Cardiac fibroblast (primary cell): ENCODE measurements at places on chromosomes 3 and 15.

DNA sequence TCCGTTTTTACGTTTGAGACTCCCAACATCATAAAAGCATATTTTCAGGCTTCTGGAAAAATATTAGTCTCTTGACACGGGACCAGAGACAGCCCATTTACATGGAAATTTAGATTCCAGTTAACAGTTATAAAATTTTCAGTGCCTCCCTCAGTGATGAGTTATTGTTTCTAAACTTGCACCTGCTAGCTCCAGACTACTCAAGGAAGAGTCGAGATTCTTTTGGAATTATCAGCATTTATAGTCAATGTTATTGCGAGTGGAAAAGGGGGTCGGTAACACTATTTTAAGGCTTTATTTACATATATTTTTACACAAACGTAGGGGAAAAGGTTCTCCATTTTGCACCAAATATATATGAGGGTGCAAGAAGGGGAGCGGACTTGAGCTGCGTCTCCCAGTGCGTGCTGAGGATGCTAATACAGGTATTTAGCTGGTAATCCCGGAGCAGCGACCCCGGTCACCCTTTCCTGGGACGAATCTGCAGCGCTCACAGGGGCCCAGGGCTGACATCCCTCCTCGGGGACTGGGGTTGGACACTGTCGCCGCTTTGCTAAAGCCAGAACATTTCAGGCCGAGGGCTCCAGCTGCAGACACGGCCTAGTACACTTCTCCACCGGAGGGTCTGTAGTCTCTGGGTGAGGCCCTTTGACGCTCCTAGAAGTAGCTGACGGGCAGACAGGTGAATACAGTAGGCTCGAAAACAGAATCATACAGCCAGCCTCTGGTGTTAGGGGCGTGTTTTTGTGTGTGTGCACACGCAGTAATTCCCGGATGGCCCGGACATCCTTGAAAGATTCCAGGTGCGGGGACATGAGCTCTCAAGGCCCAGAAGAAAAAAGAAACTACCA is 729 bp upstream of the ZBTB11 start:
- no peak for DNase-seq

DNA sequence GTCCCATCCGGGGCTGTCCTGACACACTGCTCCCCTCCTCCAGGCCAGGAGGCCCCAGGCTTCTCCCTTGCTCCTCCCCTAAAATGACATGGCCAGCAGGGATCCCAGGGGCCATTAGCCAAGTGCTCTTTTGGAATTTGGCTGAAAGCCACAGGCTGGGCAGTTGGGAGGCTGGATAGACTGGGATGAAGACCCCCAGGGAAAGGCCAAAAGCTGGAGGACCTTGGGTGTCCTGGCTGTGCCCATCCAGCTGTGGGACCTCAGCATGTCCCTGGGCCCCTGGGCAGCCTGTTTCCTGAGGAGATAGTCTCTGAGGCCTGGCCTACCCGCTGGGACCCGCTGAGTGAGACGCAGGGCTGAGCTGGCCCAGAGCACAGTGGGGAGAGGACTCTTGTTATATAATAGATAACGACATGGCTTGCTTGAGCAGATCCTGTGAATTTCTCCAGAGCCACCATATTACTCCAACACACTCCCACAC is 5.7 kb upstream of the PDE8A start:
- DNase-seq: no peak

DNA sequence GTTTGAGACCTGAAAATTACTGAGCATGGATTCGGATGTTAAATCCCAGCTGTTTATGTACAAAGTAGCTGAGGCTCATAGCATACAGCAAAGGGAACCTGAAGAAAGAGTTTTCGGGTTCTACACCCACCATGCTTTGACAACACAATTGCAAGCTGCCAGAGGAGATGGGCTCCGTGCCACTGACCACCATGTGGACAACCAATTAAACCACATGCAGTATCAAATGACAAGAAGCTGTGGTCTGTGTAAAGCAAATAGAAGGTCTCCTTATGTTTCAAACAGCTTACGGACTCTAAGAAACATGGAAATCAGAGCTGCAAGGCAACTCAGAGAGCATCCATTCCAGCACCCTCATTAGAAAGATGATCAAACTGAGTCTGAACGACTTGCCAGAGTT is 12.9 kb downstream of the GABRB3 start:
- DNase-seq: no peak

GRCh38 chr3:16402451-16402850 is 111.0 kb downstream of the RFTN1 start:
- DNase-seq: peak; percentile 45

DNA sequence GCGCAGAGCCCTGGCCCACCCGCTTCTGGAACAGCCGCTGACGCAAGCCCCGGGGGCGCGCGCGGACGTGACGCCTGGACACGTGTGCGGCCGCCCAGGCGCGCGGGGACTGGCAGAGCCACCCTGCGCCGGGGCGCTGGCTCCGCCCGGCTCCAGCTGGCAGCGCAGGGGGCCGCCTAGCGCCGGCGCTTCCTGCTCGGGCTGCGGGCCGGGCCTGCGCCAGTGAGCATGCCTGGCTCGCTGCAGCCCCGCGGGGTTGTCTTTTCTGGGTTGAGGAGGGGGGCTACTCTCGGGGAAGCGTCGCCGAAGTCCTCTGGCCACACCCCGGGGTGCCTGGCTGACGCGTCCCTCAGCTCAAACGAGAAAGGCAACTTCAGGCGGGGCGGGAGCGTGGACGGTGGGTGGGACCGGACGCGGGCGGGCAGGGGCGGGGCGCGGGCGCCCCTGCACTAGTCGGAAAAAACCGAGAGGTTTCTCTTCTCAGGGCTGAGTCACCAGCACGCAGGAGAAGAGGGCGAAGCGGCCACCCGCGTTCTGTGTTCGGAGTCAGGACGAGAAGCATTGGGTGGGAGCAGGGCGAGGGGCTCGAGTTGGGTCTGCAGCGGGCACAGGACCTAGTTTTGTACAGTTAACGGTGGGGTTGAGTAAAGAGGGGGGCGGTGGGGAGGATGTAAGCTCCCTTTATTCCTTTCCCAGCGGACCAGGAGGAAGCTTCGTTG is at the start of gene SIAH2:
Gene SIAH2 (minus strand): TSS at position 48 of the 719 bp plus-strand sequence. CDS start 320 bp downstream, outside the sequence.
- peak; percentile 97 for DNase-seq

GRCh38 chr3:19002606-19003005 is 145.7 kb upstream of the KCNH8 start:
- no peak for DNase-seq

DNA sequence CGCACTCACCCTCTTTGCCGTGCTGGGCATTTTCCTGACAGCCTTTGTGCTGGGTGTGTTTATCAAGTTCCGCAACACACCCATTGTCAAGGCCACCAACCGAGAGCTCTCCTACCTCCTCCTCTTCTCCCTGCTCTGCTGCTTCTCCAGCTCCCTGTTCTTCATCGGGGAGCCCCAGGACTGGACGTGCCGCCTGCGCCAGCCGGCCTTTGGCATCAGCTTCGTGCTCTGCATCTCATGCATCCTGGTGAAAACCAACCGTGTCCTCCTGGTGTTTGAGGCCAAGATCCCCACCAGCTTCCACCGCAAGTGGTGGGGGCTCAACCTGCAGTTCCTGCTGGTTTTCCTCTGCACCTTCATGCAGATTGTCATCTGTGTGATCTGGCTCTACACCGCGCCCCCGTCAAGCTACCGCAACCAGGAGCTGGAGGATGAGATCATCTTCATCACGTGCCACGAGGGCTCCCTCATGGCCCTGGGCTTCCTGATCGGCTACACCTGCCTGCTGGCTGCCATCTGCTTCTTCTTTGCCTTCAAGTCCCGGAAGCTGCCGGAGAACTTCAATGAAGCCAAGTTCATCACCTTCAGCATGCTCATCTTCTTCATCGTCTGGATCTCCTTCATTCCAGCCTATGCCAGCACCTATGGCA is 41.1 kb upstream of the CSTA start:
- DNase-seq: no peak

GRCh38 chr3:178420033-178420432 is 116.2 kb upstream of the KCNMB2 start:
- DNase-seq: no peak

DNA sequence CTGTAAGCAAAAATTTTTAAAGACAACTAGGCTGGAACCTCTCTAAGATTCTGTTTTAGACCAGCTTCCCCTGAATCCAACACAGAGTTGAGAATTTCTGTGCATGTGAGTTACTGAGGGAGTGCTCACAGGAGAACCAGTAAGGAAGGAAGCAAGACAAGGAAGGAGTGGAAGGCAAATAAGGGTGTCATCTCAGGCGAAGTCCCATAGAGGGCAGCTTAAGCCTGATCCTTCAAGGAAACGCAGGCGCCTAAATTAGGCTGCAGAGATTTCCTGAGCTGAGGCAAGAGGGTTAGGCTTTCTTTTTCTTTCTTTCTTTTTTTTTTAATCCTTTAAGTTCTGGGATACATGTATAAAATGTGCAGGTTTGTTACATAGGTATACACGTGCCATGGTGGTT is 36.2 kb upstream of the COL6A6 start:
- peak; percentile 83 for DNase-seq

- DNase-seq: peak; percentile 71
Observed at GRCh38 chr15:75731248-75732151, 18.9 kb upstream of the CSPG4 start.

- peak; percentile 95 for DNase-seq
Observed at GRCh38 chr15:101128221-101129015, 123.4 kb downstream of the CHSY1 start.

- DNase-seq: no peak
Observed at GRCh38 chr3:97884586-97885123, 62.8 kb downstream of the CRYBG3 start.

DNA sequence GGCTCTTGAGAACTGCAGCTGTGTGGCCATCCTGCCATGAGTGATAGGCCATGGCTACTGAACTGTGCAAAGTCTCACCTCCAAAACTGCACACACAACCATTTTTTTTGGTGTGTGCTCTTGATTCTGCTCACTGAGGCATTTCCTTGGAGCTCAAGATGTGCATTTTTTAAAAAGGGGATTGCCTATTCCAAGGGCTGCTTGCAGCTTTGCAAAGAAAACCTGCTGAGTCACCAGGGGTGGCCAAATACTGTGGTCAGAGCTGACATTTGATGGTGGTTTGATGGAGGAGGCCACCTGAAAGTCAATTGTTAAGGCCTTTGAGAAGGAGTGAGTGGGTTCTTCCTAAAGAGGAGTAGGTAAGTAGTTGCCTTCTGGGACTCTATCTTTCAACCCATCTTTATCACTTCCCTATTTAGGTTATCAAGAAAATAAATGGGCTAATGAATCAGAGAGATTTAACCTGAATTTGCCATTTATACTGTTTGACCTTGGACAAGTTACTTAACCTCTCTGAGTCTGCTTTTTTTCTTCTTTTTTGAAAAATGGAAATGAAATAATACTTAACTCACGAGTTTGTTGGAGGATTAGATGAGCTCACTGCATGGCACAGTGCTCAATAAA is 87.9 kb downstream of the CHST2 start:
- DNase-seq: peak; percentile 33

GRCh38 chr3:150913133-150913922 is 8.1 kb upstream of the MINDY4B start:
- DNase-seq: peak; percentile 12

DNA sequence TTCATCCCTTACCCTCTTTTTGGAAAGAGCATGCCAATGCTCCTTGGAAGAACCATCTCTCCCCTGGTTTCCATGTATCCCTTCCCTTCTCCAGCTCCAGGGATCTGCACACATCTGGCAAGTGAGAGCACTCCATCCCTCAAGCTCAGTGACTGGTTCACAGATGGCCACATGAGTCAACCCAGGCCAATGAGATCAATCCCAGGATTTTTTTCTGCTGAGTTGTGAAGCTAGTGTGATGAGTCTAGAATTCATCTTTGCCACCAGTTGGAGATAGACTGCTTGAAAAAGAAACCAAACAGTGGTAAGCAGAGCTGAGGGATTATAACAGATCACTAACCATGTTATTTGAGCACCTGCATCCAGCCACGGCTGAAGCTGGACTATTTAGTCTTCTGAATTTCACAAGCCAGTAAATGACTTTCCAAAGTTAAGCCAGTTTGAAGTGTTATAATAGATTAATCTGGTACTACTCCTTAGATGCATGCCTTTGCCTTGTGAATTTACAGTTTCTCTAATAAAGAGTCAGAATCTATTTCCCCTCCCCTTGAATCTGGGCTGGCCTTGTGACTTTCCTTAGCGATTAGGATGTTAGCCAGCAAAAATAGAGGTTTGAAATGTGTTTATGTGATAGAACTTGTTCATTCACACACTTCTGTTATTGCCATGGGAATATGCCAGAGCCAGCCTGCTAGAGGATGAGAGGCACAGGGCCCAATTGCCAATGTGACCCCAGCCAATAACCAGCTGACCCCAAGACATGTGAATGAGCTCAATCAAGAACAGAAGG is 159.8 kb downstream of the WNT5A start:
- DNase-seq: peak; percentile 59

GRCh38 chr3:62497156-62497555 is 123.8 kb upstream of the FEZF2 start:
- no peak for DNase-seq

DNA sequence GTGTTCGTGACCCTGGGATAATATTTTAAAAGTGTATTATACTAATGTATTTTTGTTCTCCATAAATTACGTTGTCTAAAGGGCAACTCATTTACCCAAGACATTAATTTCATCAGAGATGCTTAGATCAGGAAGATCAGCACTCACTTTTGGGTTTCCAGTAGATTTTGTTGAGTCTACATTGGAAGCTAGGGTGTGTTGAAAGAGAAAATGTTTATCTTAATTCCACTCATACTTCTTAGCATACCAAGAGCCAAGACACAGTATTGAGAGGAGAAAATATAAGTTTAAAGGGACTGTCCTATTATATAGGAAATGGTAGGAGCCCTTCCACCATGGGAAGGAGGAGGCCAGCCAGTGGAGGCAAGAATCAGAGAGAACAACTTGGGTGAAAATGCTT is 412.9 kb upstream of the RGMA start:
- no peak for DNase-seq

GRCh38 chr3:159685801-159686200 is 302.8 kb upstream of the IL12A start:
- DNase-seq: no peak

DNA sequence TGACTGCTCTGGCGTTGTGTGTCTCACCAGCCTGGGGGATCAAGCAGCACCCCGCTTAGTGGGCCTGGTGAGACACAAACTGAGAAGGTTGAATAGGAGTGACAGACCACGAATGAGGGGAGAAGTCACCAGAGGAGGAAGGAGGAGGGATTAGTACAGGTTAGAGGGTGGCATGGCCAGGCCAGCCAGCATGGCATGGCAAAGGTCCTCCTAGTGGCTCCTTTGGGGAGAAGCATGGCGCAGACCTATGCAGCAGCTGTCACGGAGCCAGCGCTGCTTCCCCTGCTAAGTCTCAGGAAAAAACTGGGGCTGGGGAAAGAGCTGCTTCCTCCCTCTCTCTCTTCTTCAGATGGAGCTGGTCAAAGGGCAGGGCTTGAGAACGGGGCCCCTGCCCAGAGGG is 48.6 kb downstream of the ZDHHC3 start:
- no peak for DNase-seq

- no peak for DNase-seq
Observed at GRCh38 chr3:184439096-184439495, 59.2 kb downstream of the CHRD start.

DNA sequence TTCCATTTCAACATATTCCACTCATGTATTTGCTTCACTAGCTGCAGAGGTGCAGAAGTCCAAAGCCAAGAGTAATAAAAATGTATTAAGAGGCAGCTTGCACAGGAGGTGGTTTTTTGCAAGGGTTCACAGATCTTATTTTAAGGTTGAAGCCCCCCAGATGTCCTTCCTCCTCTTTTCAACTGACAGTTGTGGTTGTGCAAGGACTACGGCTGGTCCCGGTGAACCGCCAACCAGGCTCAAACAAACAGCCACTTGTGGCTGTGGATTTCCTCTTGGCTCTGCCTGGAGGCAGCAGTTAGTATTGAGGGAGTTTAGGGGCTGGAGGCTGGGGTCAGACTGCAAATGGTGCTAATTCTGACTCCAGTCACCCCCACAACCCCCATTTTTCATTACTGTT is 240.7 kb upstream of the TBC1D5 start:
- no peak for DNase-seq
